ENCODE measurements at places on chromosomes 2 and 18. TPM values are rescaled to one million over a fixed set of nuclear protein-coding genes. Genes with fewer than 3 reads are reported as not detected.

Gene DSC1
- not detected for total RNA-seq

Gene SMIM21
- not detected for total RNA-seq

Gene POTEJ
- not detected for total RNA-seq

Gene TNS1
- 439 TPM for total RNA-seq

Gene IL36A
- total RNA-seq, result not detected

Gene TLX2
- not detected for total RNA-seq

Gene CTAGE1
- total RNA-seq, result not detected

Gene POTEF
- under 0.01 TPM for total RNA-seq

Gene GRHL1
- total RNA-seq, result 0.24 TPM

Gene ALK
- 0.06 TPM for total RNA-seq

Gene LIMS4
- total RNA-seq, result 6.4 TPM

Gene OXER1
- 1.9 TPM for total RNA-seq

Gene CCDC121
- total RNA-seq, result 12.3 TPM

Gene RUFY4
- not detected for total RNA-seq

Gene VWC2L
- 0.21 TPM for total RNA-seq

Gene NTSR2
- total RNA-seq, result not detected

Gene ZAP70
- total RNA-seq, result 6.4 TPM

Gene ATP5F1A
- 205 TPM for total RNA-seq

Gene SH2D6
- not detected for total RNA-seq

Gene TFCP2L1
- total RNA-seq, result 6.2 TPM

Gene RAB27B
- 2.3 TPM for total RNA-seq

Gene SLC4A3
- total RNA-seq, result 29.4 TPM

Gene REG1B
- total RNA-seq, result not detected

Gene MOB1A
- total RNA-seq, result 63.0 TPM

Gene CIDEA
- total RNA-seq, result not detected

Gene EVX2
- total RNA-seq, result not detected

Gene XIRP2
- not detected for total RNA-seq

Gene TFPI
- 99.4 TPM for total RNA-seq

Gene CCDC141
- 4.6 TPM for total RNA-seq

Gene TTN
- 10.0 TPM for total RNA-seq

Gene ANTXR1
- total RNA-seq, result 104 TPM
